ENCODE measurements at places on chromosomes 6 and 20.

DNA sequence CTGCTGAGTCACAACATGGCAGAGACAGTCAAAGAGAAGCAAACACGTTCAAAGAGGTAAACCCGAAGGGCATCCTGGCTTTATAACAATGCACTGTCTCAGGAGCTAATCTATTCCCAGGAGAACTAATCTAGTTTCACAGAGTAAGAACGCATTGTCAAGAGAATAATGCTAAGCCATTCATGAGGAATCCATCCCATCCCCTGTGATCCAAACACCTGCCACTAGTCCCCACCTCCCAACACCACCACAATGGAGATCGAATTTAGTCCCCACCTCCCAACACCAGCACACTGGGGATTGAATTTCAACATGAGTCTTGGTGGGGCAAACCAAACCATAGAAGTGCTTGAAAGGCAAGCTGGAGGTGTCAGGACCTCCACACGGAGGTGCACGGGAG lies 231.5 kb upstream of the ID4 start:
- no peaks in the 10 kb centered on the region for H3K4me1 ChIP-seq
- no peak for DNase-seq
- H3K36me3 ChIP-seq, result no peaks in the 10 kb centered on the region

- no peaks in the 10 kb centered on the region for H3K27me3 ChIP-seq
- H3K4me1 ChIP-seq, result peaks cover 40% of the 10 kb centered on the region
- H3K27ac ChIP-seq, result peak overlapping the region; percentile 96
- peak overlapping the region; percentile 90 for H3K4me3 ChIP-seq
- peaks cover 38% of the 10 kb centered on the region for H3K36me3 ChIP-seq
Measured at GRCh38 chr20:3887876-3888620, 1.1 kb upstream of the PANK2 start.

GRCh38 chr20:57030611-57031600 lies 235.5 kb downstream of the BMP7 start:
- no peak for DNase-seq
- peaks cover 6% of the 10 kb centered on the region for H3K27me3 ChIP-seq
- H3K4me3 ChIP-seq, result no peak overlapping the region
- no peak overlapping the region for H3K27ac ChIP-seq

DNA sequence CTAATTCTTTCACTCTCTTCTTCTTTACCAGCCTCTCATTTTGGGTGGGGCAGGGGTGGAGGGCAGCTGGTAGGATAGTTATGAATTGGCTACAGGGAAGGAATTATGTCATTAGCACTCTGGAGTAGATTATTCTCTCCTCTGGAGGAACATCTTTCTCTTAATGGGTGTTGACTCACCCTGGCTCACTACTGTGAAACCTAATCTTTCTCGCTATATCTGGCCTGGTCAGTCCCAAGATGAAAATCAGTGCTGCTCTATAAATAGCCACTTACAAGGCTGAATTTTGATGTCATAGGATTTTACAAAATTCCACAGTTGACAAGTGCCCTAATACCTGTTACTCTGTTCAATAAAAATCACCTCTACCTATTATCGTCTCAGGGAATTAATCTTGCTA lies 151.3 kb downstream of the COL9A1 start:
- H3K27me3 ChIP-seq, result no peaks in the 10 kb centered on the region
- no peak overlapping the region for H3K4me3 ChIP-seq
- H3K4me1 ChIP-seq, result no peaks in the 10 kb centered on the region
- no peaks in the 10 kb centered on the region for H3K36me3 ChIP-seq
- H3K27ac ChIP-seq, result no peak overlapping the region

GRCh38 chr6:20409427-20409971 lies 7.8 kb downstream of the E2F3 start:
- H3K27me3 ChIP-seq, result no peaks in the 10 kb centered on the region
- H3K4me3 ChIP-seq, result no peak overlapping the region
- peaks cover 87% of the 10 kb centered on the region for H3K4me1 ChIP-seq
- peaks cover 68% of the 10 kb centered on the region for H3K36me3 ChIP-seq

- peaks cover 29% of the 10 kb centered on the region for H3K4me1 ChIP-seq
- DNase-seq, result no peak
- peaks cover 42% of the 10 kb centered on the region for H3K36me3 ChIP-seq
- H3K27me3 ChIP-seq, result no peaks in the 10 kb centered on the region
- H3K4me3 ChIP-seq, result no peak overlapping the region
Measured at GRCh38 chr20:32370897-32371296, 12.8 kb downstream of the ASXL1 start.

GRCh38 chr6:136146130-136146529 lies 104.0 kb downstream of the MTFR2 start:
- no peaks in the 10 kb centered on the region for H3K36me3 ChIP-seq
- H3K27ac ChIP-seq, result no peak overlapping the region
- DNase-seq, result no peak
- no peak overlapping the region for H3K4me3 ChIP-seq
- H3K27me3 ChIP-seq, result no peaks in the 10 kb centered on the region

GRCh38 chr6:161489626-161490306 lies 215.9 kb upstream of the AGPAT4 start:
- H3K4me1 ChIP-seq, result no peaks in the 10 kb centered on the region
